Aorta (tissue), 5 donors: ENCODE measurements at places on chromosomes 7 and 10. TPM values are rescaled to one million over a fixed set of nuclear protein-coding genes. Genes with fewer than 3 reads are reported as not detected.

DNA sequence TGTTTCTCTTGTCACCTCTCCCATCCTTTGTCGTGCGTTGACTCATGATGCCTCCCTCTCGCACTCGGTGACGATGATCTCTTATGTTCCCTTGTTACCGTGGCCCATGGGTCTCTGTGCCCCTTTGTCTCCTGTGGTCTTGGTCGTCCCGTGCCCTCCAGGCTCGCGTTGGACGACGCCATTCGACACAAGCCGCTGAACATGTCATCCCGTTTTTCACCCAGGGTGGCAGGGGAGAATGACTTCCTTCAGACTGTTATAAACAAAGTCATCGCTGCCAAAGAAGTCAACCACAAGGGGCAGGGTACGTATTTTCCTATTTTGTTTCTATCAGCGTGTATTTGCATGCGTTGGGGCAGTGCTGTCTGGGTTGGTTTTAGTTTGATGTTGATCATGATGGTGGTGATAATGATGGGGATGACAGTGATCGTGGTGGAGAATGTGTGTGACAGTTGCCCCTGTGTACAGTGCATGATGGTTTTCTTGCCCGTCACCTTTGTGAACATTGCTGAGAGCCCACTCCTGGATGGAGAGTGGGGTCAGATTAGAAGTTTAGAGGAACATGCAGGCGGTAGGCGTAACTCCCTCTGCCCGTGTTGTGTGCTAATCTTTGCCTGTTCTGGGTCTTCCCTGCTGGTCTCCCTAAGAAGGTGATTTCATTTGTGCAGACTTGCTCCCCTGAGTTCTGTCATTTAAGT is 107.0 kb downstream of the DOCK1 start:
- no peak for DNase-seq

DNA sequence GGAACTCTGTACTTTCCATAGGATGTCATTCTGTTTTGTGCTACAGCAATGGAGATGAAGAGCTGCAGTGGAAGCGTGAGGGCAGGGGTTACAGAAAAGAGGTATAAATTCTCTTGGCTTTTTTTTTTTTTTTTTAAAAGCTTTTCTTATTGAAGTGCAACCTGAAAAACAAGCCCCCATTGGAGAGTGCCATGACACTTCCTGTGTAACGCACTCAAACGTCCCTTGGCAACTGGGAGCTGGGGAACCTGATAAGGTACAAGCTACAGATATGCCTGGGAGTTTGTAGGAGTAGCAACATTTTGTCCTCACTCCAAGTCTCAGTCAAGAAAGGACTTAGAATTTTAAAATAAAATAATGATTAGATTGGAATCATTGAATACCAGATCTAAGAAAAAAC is 512.1 kb downstream of the RPS24 start:
- no peak for DNase-seq

- DNase-seq = no peak
These were observed 26.6 kb upstream of the MNX1 start for GRCh38 chr7:157037028-157037427.

DNA sequence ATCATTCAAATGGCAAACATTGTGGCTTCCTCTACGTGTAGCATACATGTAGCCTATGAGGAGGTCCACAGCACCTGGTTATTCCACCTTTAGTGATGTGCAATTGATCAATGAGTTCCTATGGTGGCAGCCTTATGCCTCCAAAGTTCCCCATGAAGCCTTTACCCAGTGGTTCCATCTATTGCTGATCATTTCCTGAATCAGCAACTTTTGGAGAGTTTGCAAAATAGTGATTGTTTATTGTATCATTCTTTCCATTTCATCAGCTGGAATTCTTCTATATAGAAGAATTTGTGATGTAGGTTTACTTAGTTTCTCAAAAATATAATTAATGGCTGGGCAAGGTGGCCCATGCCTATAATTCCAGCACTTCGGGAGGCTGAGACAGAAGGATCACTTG is 380.2 kb upstream of the MKI67 start:
- no peak for DNase-seq

DNA sequence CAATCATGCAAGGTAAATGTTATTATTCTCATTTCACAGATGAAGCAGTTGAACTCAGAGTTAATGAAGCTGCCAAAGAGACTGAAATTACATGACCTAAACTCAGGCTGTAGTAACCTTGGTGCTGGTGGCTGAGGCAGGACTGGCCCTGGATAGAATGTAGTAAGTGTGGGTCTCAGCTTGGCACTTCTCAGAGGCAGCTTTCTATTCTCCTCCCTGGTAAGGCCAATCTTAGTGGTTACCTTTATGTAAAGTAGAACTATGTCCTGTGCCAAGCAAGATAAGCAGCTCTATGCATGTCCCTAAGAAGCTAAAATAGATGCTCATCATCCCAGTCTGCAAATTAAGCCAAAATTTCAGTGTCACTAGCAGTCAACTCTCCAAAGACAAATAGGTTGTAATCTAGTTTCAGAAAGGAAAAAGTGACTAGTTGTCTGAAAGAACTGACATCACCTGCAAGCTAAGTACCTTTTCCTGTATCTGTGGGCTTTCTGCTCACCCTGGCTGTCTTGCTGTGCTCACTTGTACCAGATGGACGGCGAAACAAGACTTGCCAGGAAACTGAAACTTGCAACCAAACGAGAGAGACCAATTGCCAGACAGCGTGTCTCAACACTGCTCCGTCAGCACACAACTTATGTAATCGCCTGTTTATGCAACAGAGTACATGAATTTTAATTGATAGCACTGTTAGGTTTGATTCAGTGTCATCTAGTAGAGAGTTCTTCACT is 43.7 kb downstream of the CH25H start:
- peak; percentile 55 for DNase-seq

DNA sequence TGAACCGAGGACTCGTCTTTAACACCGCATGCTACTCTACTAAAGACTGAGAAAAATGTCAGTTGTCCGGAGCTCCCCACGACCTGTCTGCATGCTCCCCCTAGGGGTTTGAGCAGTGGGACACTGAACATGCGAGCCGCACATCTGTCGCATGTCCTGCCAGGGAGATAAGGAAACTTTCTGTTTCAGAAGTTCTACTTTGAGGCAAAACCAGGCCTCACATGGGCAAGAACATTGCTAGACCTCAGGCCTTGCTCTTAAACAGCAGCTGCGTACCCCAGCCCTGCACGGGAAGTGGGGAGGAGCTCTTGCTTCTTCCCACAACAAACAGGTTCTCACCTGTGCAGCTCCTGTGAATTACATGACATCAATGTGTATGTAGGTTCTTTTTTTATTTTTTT is 30.3 kb upstream of the HERPUD2 start:
- DNase-seq = no peak

- DNase-seq = no peak
These were observed 121.3 kb downstream of the PPP1R9A start for GRCh38 chr7:95028683-95029082.

DNA sequence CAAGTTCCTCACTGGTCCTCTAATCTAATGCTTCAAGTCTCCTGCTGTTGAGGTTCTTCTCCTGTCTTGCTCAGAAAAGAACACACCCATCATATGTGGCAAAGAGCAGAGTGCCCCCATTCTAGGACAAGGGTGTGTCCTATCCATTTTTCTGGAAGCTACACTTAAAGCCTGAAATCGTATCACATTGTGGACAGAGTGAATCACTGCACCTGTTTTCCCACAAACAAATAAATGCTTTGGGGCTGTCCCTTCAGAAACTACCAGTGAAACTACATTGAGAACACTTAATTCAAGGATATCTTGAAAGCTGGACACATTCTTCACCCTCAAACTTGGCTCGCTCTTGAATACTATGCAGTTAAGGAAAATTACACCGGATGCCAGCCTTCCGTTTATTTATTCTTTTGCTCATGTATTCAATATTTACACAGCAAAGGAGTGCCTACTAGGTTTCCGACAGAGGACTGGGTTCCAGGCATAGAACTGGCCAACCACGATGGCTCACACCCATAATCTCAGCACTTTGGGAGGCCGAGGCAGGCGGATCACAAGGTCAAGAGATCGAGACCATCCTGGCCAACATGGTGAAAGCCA is 473.0 kb downstream of the GALNT17 start:
- DNase-seq = no peak

GRCh38 chr10:96585736-96586418 is 935 bp downstream of the TM9SF3 start:
- no peak for DNase-seq

- peak; percentile 12 for DNase-seq
These were observed 18.7 kb upstream of the CRHR2 start for GRCh38 chr7:30700941-30701340.

GRCh38 chr10:35635576-35635975 is 6.5 kb downstream of the FZD8 start:
- no peak for DNase-seq

DNA sequence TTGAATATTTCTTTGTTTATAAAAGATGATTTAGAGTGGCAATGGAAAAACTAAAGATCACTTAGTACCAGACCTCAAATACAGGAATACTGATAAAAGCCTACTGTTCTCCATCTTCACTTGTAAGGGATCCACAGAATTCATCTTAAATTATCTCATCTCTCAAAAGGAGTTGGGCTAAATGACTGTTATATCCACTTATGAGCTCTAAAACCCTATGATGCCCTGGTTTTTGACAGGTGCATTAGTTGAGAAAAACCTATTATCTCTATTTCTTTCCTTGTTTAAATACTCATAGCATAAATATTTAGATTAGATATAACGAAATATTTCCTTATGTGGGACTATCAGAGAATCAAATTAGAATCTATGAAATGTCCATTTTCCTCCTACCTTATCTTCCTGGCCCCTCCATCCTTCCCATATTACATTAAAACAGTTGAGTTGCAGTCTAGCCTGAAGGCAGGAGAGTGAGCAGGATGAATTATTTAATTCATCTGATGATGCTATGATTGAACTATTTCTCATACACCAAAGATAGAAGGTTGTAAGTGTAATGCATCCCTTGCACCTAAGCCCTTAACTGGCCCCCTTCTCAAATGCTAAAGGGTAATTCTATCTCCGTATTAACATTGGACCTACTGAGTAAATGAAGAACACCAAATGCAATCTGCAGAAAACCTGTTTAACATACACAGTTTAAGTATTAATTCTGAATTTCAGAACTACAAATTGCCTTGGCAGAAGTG is 29.7 kb downstream of the PPP3CB start:
- DNase-seq = no peak

The TRPV5 gene
- polyA plus RNA-seq = not detected

The USP54 gene
- polyA plus RNA-seq = 6.1 TPM

The TRAPPC14 gene
- 28.2 TPM for polyA plus RNA-seq

The GNAT3 gene
- polyA plus RNA-seq = 1.3 TPM
